ENCODE measurements at places on chromosomes 11 and 22.

DNA sequence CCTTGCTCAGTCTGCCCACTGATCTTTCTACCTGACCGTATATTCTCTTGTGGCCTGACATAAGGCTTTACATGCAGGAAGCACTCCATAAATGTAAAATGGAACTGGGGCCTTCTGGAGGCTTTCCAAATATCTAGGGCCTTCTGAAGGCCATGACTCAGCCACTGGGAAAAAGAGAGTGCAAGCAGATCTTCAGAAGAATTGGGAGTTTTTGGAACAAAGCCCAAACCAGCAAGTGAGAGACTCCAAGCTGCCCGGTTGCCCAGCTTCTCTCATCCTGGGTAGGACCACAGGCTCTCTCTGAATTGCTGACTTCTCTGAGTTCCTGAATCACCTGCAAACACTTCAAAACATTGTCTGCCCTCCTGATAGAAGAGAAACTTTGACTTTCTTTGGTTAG lies 107.9 kb upstream of the BMAL1 start:
- DNase-seq = no peak

- no peak for DNase-seq
Observed at GRCh38 chr11:83736684-83737083, 450.5 kb upstream of the CCDC90B start.

GRCh38 chr11:35377262-35377661 lies 42.1 kb downstream of the SLC1A2 start:
- no peak for DNase-seq

DNA sequence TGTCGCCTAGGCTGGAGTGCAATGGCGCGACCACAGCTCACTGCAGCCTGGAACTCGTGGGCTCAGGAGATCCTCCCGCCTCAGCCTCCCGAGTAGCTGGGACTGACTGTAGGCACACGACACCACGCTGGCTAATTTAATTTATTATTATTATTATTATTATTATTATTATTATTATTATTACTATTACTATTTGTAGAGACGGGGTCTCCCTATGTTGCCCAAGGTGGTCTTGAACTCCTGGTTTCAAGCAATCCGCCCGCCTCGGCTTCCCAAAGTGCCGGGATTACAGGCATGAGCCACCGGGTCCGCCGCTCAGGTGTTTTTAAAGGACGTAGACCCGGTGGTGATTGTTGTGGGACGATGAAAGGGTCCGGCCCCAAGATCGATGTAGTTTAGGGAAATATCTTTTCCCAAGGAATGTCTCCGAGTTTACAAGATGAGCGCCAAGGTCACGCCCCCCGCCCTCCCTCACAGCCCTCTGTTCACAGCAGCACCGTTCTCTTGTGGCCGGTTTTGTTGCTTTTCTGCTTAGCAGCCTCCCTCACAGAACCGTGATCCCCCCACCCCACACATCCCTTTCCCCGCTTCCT lies 728 bp upstream of the POGLUT3 start:
- no peak for DNase-seq

- no peak for DNase-seq
Observed at GRCh38 chr22:22461583-22461982, 47.0 kb downstream of the ZNF280B start.

GRCh38 chr11:18723991-18724390 lies 2.0 kb downstream of the IGSF22 start:
- DNase-seq = no peak

DNA sequence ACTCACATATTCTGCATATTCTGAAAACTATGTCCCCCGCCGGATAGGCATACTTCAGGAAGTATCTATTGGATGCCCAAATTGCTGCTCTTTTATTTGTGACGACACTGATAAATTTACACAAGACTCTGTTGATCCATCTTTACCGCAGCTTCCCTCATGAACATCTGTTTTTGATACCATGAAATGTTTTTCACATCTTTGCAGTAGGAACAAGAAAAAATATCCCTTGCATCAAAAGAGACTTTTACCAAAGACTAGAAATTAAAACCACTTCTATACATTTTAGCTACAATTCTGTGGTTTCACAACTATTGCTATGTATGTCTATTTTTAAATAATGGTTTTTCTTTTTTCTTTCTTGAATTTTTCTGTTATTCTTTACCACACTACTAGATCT lies 15.3 kb downstream of the POU2AF2 start:
- no peak for DNase-seq

DNA sequence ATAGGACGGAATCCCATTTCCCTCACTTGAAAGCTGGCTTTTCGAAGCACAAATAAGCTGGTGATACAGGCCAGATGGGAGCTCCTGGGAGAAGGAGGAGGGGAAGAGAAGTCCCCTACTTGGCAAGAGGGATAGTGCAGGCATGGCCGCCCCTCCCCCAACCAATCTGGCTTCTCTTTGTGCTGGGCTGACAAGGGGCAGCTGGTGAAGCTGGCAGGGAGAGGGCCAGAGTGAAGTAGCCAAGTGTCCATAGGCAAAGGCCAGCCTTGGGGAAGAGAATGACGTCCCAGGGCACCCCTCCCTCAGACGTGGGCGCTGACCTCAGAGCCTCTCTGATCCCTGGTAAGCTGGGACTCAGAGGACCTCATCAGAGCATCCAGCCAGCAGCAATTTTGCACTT lies 78.7 kb upstream of the GRAMD1B start:
- DNase-seq = no peak

DNA sequence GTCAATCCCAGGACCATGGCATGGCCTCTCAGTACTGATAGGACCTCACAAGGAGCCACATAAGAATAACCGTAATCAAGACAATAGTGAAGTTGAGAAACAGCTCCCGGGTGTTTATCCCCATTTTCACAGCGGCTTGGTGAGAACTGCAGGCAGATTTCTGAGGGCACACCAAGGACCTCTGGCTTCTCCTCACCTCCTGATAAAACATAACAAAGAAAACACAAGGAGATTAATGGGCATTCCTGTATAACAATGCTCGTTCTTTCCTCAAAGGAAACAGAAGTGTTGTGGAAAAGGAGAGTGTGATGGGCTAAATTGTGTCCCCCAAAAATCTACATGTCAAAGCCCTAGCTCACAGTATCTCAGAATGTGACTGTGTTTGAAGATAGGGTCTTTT lies 4.0 kb downstream of the SLN start:
- no peak for DNase-seq

Measured in effector memory CD4-positive, alpha-beta T cell (primary cell).